Stimulated activated CD4-positive, alpha-beta T cell treated with anti-CD3 and anti-CD28 coated beads, Interleukin-12 subunit alpha, Interleukin-12 subunit beta, amount 100 ng/mL, for 48 hours (primary cell): ENCODE measurements at places on chromosomes 6 and 20.

DNA sequence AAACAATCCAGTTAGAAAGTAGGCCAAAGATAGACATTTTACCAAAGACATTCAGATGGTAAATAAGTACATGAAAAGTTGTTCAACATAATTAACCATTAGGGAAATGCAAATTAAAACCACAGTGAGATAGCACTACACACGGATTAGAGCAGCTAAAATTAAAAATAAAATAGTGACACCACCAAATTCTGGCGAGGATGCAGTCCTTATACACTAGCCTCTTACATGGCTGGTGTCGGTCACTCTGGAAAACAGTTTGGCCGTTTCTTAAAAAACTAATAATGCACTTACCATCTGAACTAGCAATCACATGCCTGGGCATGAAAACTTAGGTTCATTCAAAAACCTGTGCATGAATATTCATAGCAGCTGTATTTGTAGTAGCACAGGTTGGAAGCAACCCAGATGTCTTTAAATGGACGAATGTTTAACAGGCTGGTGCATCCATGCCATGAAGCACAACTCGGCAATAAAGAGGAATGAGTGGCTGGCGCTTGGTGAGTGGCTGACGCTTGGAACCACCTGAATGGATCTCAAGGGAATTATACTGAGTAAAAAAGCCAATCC is 77.0 kb downstream of the FAM120B start:
- no peak for DNase-seq

- no peak for DNase-seq
These were observed 31.0 kb downstream of the IRF4 start for GRCh38 chr6:422433-423054.

DNA sequence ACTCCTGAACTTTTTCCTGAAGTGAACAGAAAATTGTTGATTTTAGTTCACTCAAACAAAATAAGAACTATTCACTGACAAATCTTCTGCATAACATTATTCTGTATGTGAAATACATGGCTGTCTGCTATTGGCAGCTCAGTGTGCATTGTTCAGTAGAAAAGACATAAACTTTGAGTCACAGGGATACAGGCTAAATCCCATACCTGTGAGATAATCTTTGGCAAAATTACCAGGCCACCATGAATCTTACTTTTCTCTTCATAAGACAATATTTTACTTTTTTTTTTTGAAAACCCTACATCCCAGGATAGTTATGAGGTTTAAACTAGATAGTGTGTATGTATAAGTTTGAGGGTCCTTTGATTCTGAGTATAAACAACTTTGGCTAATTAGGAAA is 224.8 kb downstream of the GRM1 start:
- no peak for DNase-seq

GRCh38 chr6:108715832-108716231 is 132.4 kb upstream of the ARMC2 start:
- DNase-seq: no peak

DNA sequence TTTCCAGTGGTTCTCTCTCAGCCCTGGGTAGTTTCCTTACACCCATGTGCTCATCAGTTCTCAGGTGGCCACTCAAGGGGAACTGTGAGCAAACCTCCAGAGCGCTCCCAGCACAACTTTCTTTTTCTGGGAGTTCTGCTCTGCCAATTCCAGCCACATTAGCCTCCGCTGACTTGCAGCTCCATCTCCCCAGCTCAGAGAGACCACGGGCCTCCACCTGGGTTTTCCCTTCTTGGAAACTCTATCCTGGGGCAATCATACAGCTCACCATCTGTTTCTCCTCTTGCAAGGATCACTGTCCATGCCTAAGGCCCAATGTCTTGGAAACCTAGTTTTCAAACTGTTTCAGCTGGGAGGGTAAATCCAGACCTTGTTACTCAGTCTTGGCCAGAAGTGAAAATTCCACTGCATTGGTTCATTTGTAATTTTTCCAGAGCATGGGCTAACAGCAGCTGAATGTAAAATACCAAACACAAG is 129.9 kb downstream of the EYA2 start:
- DNase-seq: no peak

GRCh38 chr6:158009114-158009891 is 27.6 kb downstream of the SYNJ2 start:
- no peak for DNase-seq

DNA sequence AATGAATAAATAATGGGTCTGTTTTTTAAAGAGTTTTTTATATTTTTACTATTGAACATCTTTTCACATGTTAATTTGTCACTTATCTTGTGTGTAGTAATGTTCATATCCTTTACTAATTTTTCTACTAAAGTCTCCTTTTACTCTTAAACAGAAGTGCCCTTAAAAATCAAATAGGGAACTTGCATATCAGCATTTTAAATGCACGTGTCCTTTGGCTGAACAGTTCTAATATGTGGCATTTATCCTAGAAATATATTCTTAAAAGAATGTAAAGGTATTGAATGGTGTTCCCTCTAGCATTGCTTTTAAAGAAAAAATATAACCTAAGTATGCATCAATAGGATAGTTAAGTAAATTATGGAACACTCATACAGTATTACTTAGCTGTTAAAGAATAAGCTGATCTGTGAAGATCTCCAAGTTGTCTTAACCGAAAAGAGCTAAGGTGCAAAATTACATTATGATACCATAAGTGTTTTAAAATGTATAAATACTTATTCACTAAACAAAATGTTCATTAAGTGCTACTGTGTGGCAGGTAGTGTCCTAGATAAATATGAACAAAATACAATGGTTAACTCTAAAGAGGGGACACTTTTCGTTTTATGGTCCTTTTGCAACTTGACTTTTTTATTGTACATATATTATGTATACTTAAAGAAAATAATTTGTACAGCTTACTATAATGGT is 631 bp upstream of the PGBD1 start:
- no peak for DNase-seq

- DNase-seq: no peak
These were observed 49.5 kb upstream of the B4GALT5 start for GRCh38 chr20:49762940-49763766.

- DNase-seq: no peak
These were observed at the start of gene SERAC1 for GRCh38 chr6:158168040-158168289. SERAC1 (minus strand) TSS chr6:158168262; CDS start chr6:158158363, 9,899 bp downstream.

DNA sequence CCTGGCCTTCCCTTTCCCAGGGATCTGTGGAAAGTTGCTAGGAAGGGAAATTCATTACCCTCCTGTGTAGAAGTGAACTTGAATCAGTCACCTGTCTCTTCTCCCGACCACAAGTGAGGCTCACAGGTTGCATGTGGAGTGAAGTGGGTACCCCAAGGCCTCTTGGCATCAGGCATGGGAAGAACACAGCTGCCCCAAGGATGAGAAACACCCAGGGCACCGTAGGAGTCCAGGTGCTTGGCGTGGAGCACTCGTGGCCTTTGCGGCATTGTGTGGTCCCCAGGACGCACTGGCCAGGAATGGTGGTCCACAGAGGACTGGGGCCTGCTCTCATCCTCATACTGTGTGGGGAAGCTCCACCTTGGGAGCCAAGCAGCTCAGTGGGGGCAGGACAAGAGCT is 47.5 kb upstream of the VSX1 start:
- no peak for DNase-seq

GRCh38 chr20:23153696-23154341 is 67.7 kb upstream of the CD93 start:
- DNase-seq: no peak

DNA sequence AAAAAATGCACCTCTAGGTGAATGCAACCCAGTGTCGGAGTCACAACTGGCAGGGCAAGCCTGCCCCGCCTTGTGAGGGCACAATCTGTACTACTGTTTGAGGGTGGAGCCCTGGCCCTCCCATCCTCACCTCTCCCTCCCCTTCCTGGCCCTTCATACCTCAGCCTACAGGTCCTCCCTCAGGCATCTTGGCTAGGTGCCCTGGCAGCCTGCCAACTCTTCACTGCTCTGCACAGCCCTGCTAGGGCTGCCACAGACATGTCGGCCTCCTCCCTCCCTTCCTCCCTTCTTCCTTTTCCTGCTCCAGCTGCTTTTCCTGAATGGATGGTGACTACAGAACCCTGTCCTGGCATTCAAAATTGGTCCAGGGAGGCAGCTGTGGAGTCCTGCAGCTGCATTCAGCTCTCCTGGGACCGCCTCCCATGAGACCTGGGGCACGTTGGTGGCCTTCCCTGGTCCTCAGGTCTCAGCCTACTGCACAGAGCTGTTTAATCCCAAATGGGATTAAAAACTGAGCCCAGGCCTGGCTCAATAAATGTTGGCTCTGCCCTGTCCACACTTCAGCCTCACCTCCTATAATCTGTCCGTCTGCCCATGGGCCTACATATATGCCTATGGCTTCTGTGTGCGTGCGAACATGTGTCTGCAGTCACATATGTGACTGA is 52.7 kb downstream of the CDH22 start:
- no peak for DNase-seq

DNA sequence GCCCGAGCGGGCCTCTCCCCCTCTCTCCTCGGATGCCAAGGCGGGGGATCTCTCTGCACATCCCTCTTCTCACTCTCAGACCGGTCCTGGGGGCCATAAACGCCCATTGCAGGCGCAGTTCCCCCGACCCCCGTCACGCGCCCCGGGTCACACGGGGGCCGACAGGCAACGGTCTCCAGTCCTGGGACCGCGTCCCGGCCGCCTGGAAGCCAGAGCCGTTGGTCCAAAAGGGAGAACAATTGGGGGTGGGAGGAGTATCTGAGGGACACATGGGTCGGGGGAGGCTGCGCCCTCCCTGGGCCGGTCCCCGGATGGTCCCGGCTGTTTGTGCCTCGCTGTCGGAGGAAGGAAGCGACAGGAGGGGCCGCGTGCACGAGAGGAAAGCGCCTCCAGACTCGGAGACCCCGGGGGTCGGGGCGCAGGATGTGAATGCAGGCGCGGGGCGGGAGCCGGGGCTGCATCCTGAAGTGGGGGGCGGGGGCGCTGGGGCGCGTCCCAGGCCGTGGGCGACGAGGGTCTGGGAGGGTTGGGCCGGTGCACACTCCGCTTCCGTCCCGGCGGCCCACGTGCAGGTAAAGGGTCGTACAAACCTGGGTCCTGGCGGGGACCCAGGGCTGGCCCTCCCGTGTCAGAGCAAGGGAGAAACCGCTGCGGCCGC is 903 bp downstream of the SLC4A11 start:
- DNase-seq: no peak

- DNase-seq: no peak
These were observed 444.2 kb downstream of the HTR1B start for GRCh38 chr6:77019081-77019480.

- no peak for DNase-seq
These were observed 154.1 kb downstream of the FOXA2 start for GRCh38 chr20:22430154-22430745.

DNA sequence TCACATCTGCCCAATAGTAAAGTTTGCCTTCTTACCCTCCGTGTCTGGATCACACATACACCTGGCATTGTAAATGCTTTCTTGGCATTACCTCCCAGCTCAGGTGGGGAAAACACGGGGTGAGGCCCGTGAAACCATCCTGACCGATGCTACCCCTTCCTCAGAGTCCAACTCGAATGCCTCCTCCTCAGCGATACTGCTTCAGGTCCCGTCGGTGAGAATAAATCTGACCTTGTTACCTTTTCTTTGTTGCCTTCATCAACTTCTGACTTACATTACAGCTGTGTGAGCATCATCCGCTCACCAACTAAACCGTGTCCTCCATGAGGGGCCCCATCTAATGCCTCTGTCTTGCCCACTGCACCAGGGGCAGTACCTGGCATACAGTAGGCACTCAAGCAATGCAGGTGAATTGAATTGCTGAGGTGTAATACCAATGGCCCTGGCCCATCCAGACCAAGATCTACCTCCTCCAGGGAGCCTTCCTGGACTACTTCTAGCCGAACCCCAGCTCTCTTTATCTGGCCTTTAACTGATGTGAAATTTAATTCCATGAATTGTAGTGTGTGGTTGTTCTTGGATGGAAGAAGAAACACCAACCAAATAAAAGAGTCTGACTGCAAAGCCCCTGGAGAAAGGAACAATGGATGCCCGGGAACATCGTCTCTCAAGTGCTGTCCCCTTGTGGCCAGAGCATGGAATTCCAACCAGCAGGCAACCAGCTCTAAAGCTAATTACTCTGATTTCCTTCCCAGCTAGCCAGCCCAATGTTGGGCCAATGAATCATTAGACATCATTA is 141.5 kb downstream of the ANKRD60 start:
- peak; percentile 1 for DNase-seq
